ENCODE measurements at places on chromosomes 11 and 22.

- no peak for DNase-seq
Observed at GRCh38 chr11:34924714-34925113, 8.3 kb downstream of the PDHX start.

- no peak for DNase-seq
Observed at GRCh38 chr22:46524203-46524740, 13.1 kb downstream of the CELSR1 start.

DNA sequence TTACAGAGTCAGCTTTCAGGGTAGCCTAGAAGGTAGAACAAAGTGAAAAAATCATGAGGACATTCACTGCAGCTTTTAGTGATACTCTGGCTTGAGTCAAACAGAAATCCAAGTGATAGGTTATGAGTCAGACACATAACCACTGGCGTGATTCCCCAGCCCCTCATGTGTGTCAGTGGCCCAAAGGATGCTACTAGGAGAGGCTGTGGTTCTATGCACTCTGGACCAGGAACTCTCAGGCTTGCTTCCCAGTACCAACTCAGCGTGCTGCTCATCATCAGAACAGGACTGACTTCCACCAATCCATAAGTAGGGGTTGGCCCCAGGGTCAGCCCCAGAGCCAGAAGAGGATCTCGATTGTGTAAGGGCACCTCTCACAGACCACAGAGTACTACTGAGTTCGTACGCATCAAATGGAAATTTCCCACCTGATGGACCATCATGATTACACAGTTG is 116.8 kb downstream of the MED15 start:
- no peak for DNase-seq

DNA sequence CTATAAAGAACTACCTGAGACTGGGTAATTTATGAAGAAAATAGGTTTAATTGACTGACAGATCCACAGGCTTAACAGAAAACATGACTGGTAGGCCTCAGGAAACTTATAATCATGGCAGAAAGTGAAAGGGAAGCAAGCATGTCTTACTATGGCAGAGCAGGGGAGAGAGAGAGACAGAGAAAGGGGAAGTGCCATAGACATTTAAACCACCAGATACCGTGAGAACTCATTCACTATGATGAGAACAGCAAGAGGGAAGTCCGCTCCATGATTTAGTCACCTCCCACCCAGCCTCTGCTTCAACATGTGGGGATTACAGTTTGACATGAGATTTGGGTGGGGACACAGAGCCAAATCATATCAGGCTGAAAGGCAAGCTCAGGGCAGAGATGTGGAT is 327.1 kb upstream of the DDI1 start:
- no peak for DNase-seq

GRCh38 chr11:60912223-60912850 is 1.6 kb upstream of the TMEM109 start:
- DNase-seq = no peak

DNA sequence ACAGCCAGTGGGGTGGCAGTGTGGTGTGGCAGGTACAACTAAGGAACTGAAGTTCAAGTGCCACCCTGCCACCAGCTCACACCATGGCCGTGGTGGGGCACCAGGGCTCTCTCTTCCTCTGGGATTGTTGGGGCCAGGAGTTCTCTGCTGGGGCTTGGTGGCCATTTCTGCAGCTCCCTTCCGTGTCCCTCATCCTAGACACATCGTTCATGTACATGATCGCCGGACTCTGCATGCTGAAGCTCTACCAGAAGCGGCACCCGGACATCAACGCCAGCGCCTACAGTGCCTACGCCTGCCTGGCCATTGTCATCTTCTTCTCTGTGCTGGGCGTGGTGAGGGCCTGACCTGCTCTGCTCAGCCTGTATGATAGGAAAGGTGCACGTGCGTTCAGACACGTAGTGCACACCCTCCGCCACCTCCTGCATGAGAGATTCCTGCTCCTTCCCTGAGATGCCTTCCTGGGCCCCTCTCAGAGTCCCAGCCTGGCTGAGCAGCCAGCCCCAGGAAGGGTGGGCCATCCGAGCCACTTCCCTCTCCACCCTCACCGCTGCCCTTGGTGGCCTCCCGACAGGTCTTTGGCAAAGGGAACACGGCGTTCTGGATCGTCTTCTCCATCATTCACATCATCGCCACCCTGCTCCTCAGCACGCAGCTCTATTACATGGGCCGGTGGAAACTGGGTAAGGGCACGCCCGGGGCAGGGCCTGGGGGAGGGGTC is 7.3 kb upstream of the TAGLN start:
- DNase-seq = no peak

DNA sequence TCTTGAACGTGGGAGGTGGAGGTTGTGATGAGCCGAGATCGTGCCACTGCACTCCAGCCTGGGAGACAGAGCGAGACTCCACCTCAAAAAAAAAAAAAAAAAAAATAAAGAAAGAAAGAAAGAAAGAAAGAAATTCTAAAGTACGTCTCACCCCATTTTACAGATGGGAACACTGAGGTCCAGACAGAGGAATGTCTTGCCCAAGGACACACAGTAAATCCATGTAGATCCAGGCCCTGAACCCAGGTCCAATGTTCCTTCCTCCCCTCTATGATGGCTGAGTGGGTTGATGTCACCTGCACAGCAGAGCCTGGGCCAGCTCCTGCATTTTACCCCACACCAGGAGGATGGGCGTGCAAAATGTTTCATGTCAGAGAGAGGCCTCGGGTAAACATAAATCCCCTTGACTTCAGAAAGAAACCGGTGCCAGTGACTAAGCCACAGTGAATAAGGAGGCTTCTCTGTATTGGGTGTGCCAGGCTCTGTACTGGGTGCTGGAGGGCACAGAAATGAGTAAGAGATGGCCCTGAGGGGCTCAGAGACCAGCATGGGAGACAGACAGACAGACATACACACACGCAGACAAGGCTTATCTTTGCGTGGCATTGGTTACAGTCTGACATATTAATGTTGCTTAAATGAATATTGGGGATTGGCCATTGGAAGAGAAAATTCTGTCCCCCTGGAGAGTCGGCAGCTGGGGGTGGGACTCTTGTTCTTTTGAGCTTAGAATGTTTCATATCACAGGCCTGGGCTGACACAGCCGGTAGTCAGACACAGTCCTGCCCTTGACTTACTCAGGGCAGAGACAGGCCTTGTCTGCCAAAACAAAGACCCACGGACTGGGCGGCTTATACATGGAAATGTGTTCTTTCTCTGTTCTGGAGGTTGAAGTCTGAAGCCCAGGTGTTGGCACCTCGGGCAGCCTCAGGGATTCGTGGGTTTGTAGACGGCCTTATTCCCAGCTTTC is 105.4 kb downstream of the MIAT start:
- DNase-seq = no peak

GRCh38 chr11:27806122-27806521 is 105.9 kb upstream of the BDNF start:
- no peak for DNase-seq

DNA sequence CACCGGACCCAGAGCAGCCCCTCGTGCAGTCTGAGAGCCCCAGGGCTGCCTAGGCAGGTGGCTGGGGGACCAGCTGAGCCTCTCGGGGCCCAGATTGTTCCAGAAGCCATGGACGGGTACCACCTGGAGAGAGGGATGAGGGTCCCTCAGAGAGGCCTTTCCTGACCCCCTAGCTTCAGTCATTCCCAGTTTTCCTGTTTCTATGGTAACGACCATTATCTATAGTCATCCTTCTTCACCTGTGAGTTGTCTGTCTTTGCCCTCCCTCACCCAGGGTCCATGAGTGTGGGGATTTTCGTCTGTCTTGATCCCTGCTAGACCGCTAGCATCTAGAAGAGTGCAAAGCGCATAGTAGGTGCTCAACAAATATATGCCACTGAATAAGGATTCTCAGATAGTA is 76.3 kb upstream of the TCF20 start:
- no peak for DNase-seq

Data from SW480 (cell line).